ENCODE measurements at places on chromosomes 13 and 19.

GRCh38 chr13:111225810-111226546 is 94.5 kb upstream of the TEX29 start:
- DNase-seq = no peak

DNA sequence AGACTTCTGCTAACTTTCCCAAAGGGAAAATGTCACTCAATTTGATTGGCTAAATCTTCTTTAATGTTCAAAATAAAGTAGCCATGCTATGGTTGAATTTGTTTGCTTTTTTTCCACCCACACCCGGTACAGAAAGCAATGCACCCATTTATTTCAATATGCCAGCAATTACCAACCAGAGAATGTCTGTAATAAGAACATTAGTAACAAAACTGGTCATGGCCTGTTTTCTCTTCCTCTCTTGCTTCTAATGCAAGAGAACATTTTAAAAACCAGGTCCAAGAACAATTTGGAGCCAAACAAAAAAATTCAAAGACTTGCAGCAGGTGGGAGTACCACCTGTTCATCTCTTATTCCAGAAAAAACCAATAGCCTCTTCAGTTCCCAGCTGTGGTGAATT is 1108.8 kb upstream of the PCDH20 start:
- DNase-seq = no peak

- DNase-seq = peak; percentile 25
Measured at GRCh38 chr19:14183741-14184350, 22.1 kb downstream of the ADGRL1 start.

DNA sequence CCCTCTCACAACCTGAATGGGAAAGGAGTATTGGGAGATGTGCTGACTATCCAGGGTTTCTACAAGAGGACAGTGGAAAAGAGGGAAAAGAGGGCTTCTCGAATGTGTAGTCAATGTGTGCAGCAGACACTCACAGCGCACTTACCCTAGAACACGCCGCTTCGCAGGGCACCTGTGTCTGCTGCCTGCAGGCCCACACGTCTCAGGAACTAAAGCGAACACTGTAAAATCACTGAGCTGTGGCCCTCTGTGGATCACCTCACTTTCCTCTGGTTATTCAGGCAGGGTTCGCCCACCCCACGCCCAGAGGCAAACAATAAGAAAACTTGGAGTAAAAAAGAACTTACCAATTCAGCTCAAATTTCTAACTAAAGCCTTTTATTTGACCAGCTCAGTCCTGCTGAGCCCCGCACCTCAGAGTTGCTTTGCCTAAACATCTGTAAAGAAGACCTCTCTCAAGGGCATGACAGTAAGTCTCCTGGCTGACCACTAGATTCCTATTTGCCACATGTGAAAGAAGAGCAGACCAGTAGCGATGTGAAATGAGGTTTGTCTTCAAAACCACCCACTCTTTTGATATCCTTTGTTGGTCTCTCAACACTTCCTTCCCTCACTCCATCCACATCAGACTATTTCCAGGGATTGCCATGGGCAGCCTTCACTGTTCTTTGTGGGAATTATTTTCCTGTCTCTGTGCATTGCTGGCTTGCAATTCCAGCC is 19.3 kb upstream of the DOCK9 start:
- DNase-seq = no peak

DNA sequence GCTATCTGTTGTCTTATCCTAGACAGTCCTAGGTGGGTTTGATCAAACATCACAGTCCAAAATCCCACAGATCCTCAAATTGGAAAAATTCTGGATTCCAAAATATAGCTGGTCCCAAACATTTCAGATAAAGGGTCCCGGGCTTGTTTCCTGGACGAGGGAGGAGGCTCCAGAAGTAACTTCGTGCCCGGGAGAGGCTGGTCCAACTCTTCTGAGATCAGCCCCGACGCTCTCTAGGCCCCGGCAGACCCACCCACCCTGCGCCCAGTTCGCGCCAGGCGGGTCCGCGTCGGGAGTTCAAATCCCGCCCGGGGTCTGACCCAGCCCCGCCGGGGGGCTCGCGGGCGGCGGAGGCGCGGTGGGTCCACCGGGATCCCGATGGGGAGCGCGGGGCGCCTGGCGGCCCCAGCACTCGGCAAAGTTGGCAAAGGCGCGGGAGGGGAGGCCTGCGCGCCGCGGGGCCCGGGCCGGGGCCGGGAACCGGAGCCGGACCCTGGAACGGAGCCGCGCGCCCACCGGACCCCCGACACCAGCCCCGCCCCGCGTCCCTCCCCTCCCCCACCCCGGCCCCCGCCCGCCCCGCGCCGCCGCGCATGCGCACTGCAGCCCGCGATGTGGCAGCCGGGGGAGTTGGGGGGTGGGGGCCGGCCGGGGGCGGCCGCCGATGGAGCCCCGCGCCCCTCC is 513 bp downstream of the MIER2 start:
- DNase-seq = peak; percentile 22

DNA sequence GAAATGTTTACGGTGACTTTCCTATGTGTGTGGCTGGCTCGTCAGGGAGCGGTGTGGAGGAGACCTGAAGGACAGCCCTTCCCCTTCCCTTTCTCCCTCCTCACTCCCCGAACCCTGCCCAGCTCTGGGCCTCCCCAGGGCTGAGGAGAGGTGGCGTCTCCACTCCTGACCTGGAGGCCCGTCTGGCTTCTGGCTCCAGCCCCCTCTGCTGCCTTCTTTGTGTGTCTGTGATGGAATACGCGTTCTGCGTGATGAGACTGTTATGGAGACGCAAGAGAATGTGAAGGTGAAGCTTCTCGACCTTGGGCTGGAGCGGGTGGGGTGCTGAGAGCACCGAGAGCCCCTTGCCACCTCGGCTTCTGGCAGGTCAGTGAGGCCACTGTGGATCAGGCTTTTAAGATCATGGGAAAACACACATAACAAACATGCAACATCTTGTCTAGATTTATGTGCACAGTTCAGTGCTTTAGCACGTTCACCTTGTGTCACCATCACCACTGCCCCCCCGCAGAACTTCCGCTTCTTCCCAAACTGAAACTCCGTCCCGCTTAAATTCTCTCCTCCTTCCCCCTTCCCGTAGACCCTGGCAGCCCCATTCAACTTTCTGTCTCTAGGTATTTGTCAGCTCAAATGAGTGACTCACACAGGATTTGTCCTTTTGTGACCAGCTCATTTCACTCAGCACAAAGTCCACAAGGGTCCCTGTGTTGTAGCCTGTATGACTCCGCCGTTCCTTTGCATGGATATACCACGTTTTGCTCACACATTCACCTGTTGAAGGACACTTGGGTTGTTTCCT is 24.7 kb downstream of the ATP11A start:
- DNase-seq = no peak

DNA sequence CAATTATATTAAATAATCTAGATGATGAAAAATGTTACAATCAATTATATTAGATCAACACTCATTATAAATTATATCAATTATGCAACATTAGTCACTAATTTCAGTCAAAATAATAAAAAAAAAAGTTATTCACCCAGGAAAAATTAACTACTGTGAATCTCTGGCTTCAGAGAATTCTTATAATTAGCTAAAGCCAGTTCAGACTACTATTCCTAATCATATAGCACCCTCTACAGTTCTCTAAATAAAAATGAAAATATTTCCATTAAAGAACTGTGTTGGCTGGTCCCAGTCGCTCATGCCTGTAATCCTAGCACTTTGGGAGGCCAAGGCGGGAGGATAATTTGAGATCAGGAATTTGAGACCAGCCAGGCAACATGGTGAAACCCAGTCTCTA is 33.0 kb downstream of the XPO4 start:
- DNase-seq = peak; percentile 16

DNA sequence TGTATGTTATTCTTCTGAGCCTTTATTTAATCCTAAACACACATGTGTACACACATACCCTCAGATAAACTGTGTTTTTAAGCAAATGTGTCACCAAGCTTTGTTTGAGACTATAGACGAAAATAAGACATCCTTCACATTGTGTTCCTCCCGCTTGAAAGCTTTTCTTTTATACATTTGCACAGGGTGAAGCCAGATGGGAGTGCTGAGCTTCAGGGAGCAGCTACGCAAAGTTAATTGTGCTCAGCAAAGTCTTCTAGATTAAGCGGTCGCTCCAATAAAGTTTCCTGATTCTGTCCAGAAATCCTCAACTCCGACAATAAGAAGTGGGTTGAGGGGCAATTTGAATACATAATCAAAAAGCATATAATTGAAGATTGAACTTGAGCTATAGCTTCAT is 117.2 kb upstream of the ARGLU1 start:
- DNase-seq = no peak

DNA sequence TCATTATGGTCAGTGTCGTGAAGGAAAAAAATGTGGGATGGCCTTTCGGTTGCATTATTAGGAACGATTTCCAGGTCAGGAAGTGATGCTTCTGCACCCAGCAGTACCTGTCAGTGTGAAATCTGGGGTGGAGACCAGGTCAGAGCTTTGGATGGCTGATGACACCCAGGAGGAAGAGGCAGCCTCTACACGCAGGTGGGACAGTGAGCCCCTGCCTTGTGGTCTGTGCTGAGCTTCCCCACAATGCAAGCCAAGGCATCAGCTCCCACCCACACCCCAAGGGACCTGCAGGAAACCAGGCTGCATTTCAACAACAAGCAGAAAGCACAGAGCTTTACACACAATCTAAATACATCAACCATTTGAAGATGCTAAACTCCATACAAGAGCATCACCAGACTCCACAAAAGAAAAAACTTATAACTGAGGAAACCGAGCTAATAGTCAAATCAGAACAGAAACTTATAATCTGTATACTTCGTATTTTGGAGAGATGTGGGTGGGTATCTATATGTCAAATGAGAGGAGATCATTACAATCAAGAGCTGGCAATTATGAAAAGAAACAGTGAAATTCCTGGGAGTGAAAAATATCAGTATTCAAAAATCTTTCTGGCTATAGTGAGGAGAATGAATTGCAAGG is 130.1 kb downstream of the ZDHHC20 start:
- no peak for DNase-seq

DNA sequence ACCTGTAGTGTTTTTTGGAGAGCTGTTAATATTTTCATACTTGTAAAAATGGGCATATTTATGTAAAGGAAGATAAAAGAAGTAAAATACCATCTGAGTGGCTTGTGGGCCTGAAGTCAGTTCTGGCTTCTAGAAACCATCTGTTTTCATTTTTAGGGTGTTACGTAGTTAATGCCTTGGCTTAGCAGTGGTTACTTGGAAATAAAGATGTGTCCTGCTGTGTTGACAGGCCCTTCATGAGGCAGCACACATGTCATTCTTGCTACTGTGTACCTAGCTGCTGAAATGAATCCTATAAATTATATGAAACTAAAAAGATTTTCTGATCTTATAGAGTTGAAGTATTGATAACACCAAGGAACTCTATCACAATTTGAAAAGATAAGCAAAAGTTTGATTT is 16.0 kb downstream of the ILF3 start:
- peak; percentile 55 for DNase-seq

DNA sequence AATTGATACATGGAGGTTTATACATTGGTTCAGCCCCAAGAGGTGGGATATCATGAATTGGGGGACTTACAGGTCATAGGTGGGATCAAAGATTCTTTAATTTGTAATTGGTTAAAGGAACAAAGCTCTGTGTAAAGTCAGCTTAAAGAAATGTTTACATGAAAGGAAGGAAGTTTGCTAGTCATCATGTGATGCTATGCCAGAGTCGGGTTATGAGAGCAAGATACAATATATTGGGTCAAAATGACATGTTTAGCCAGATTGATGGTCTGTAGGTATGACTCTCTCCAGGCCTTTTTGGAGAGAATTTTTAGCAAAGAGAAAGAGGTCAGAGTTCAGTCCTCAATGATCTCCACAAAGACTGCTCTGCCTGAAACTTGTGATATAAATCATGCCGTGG is 5.3 kb upstream of the CYSLTR2 start:
- no peak for DNase-seq

DNA sequence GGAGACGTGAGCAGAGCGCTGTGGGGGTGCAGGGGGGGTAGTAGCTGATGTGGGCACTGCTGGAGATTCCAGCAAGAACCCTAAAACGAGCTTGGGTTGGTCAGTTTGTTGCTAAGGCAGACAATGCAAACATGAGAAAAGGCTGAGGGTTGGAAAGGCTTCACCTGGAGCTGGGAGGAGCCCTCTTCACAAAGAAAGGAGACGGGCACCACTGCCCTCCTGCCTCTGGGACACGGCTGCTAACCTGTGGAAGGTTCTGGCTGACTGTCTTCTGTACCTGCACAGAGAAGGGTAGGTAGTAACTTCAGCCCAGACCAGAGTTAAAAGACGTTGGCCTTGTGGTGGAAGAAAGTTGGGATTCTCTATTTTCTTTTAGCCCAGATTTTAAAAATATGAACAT is 108.7 kb downstream of the SUCLA2 start:
- no peak for DNase-seq

- no peak for DNase-seq
Measured at GRCh38 chr13:27161423-27161822, 10.2 kb downstream of the USP12 start.

DNA sequence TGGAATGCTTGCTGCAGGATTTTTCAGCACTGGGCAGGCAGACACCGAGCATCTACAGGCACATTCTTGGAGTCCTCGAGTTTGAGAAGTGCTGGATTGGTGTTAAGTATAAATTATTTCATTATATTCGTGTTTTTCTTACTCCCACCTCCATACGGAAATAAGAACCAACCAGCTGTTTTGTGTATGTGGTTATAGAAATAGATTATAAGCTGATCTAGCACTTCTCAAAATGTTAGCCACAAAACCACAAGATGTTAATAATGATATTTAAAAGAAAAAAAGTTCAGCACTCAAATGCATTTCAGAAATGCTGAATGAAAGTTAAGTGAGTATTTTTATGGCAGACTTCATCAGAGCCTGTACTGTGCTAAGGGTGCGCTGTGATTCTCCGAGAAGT is 24.0 kb upstream of the TEX29 start:
- DNase-seq = no peak

DNA sequence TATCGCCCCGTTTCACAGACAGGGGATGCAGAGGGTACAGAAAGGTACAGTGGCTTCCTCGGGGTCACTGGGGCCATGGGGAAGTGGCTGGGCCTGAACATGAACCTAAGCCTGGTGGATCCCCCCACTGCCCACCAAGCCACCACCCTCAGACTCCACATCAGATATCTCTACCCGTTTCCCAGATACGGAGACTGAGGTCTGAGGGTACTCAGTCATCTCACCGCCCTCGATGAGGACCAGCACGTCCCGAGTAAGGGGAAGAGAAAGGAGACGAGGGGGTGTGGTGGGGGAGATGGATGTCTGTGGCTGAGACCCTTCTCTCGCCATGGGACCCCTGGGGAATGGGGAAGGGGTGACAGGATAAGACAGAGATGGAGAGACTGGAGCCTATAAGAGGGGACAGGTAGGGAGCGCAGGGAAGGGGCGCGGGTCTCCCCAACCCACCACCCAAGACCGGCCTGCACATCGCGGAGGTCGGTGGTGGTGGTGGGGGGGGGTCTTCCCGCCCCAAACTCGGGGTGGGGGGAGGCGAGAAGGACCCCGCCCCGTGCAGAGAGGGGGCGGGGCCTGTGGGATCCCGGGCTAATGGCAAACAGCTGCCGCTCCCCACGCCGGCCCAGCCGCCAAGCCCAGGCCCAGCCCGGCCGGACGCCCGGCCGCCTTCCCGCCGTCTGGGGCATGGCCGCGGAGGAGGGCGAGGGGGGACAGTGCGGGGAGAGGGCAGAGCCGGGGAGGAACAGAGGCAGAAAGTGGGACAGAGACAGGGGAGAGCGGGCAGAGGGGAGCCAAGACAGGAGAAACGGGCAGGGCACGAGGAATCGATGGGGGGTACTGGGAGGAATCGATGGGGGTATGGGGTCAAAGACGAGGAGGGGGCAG is 698 bp downstream of the KANK2 start:
- peak; percentile 37 for DNase-seq

Data from fibroblast of skin of right biceps (primary cell).